Liver (tissue), 10 donors: ENCODE measurements at places on chromosomes 11 and 22. TPM values are rescaled to one million over a fixed set of nuclear protein-coding genes. Genes with fewer than 3 reads are reported as not detected.

GRCh38 chr11:68841718-68842426 lies at the start of gene CPT1A:
Gene CPT1A, minus strand, starts transcription at chr11:68841916. Its CDS starts 26,442 bp downstream, at chr11:68815474.
- peak within 1 kb of the TSS; percentile 98 for H3K27ac ChIP-seq
- H3K36me3 ChIP-seq = peaks cover 4% of the 10 kb centered on the region
- peak within 1 kb of the TSS; percentile 87 for H3K4me3 ChIP-seq
- peaks cover 54% of the 10 kb centered on the region for H3K4me1 ChIP-seq
- peak; percentile 80 for DNase-seq

DNA sequence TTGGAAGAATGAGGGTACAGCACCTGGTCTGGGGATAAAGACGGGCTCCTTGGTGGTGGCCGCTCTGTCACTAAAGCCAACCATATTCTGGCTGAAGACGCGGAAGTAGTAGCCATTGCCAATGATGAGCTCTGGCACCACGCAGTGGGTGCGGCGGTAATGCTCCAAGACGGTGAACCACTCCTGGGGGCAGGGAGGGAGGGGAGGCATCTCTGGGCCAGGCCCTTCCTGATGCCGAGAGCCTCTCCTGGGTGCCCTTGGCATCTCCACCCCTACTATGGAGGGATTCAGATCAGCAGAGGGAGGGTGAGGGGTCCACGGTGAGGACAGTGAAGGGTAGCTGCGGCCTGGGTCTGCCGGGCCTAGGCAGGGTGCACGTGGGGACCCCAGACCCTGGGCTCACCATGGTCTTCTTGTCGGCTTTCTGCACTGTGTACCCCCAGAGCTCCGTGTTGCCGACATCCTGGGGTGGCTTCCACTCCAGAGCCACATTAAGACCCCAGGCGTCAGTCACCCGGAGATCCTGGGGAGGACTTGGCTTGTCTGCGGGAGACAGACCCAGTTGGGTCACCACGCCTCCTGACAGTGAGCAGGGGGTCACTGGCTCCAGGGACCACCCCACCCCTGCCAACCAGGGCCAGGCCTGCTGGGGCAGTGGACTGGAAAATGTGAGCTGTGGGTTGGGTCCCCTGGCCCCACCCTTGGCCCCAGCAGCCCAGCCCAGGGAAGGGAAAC lies 19.5 kb downstream of the MYBPC3 start:
- no peak overlapping the region for H3K4me3 ChIP-seq
- H3K27ac ChIP-seq = no peak overlapping the region
- no peak for DNase-seq

DNA sequence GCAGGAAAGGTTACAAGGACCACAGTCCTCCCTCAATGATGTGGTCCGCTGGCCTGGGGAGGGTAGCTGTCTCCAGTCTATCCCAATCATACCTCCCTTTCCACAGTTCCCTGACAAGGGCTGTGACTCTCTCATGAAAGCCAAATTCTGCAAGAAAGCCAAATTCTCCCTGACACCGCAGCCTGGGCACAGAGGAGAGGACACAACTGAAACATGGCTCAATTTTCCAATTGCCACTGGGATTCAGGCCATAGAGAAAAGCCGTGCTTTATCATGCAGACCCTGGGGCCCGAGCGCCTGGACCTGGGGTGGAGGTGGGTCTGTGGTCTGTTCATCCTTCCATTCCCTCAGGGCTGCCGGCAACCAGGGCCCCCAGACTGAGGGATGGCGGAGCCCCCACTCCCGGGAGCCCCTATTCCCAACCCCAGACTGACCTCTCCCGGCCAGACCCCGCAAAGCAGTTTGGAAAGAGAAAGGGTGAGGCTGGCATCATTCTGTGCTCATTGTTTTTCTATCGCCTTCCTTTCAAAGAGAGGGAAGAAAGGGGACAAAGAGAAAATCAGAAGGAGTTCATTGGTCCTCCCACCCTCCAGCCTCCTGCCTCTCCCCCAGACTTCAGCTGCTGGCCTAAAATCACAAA lies 239.5 kb downstream of the BUD13 start:
- no peak overlapping the region for H3K4me3 ChIP-seq
- DNase-seq = no peak
- no peaks in the 10 kb centered on the region for H3K36me3 ChIP-seq
- no peaks in the 10 kb centered on the region for H3K27me3 ChIP-seq
- H3K27ac ChIP-seq = no peak overlapping the region

DNA sequence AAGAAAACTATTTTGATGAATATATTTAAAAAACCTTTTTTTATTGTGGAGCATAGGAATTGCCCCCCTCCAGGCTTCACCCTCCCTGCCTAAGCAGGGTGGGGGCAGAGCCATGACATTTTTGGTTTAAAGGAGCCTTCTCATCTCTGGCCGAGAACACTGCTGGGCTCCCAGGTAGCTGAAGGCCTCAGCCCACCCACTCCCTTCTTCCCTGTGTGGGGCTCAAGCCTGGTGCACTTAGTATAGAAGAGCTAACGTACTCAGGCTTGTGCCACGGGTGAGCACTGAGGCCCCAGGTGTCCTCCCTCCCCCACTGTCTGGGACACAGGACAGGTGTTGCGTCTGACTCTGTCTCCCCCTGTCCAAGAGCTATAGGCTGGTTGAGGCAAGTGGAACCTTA lies 2.2 kb upstream of the IL18BP start:
- H3K36me3 ChIP-seq = no peaks in the 10 kb centered on the region
- no peak overlapping the region for H3K27ac ChIP-seq
- peaks cover 17% of the 10 kb centered on the region for H3K4me1 ChIP-seq

GRCh38 chr11:1618231-1618630 lies 3.7 kb downstream of the KRTAP5-4 start:
- H3K27ac ChIP-seq = no peak overlapping the region
- peaks cover 8% of the 10 kb centered on the region for H3K27me3 ChIP-seq
- H3K4me1 ChIP-seq = no peaks in the 10 kb centered on the region

DNA sequence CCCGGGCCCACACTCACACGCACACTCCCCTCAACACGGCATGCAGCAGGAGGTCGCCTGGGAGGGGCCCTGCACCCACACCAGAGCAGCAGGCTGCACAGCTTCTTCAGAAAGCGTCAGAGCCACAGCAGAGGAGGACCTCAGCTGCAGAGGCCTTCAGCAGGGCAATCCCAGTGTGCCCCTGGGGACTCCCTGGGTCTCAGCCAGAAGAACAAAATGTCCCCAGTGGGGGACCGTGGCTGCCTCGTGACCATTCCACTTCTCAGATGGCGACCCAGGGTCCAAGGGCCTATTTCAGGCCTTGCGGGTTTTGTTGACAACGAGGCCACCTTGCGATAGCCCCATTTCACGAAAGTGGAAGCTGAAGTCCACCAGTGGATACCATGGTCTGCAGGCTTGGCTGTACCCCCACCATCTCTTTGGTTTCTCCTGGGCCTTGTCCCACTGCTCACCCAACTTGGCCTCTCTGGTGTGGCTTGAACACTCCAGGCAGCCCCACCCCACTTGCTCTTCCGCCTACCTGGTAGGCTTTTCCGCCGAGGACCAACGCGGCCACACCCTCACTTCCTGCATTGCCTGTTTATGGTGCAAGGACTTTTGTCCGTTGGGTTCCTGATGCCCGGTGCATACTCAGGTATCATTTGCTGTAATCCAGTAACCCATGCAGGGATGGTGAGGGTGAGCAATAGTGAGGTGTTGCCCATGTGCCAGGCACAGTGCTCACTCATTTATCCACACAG lies 38.1 kb downstream of the MB start:
- H3K4me1 ChIP-seq = no peaks in the 10 kb centered on the region
- no peak overlapping the region for H3K27ac ChIP-seq
- H3K27me3 ChIP-seq = no peaks in the 10 kb centered on the region
- no peaks in the 10 kb centered on the region for H3K36me3 ChIP-seq

GRCh38 chr22:36753916-36754315 lies 22.0 kb downstream of the IFT27 start:
- no peaks in the 10 kb centered on the region for H3K4me1 ChIP-seq
- no peak overlapping the region for H3K4me3 ChIP-seq
- no peaks in the 10 kb centered on the region for H3K36me3 ChIP-seq
- no peak for DNase-seq
- H3K27me3 ChIP-seq = no peaks in the 10 kb centered on the region

GRCh38 chr22:22825213-22825593 lies 62.4 kb upstream of the IGLL5 start:
- no peaks in the 10 kb centered on the region for H3K36me3 ChIP-seq
- DNase-seq = no peak
- no peaks in the 10 kb centered on the region for H3K4me1 ChIP-seq
- no peak overlapping the region for H3K4me3 ChIP-seq

DNA sequence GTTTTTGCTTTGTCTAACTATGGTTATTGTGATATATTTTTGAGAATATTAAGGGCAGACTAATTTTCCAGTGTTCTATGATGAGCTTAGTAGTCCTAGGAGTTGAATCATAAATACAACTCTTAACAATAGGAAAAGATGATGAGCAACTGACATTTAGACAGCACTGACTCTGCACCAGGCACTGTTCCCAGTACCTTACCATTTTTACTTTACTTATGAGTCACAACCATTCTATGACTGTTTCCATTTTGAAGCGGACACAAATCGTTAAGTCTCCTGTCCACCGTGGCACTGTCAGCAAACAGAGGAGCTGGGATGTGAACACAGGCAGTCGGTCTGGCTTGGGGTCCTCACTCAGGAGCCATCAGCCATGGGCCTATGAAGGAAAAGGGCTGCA lies 3.4 kb upstream of the SCGB2A2 start:
- H3K27ac ChIP-seq = no peak overlapping the region
- no peaks in the 10 kb centered on the region for H3K4me1 ChIP-seq
- no peak overlapping the region for H3K4me3 ChIP-seq
- DNase-seq = no peak
- H3K27me3 ChIP-seq = no peaks in the 10 kb centered on the region

GRCh38 chr11:35146074-35146521 lies 7.1 kb downstream of the CD44 start:
- no peaks in the 10 kb centered on the region for H3K36me3 ChIP-seq
- H3K4me1 ChIP-seq = no peaks in the 10 kb centered on the region
- H3K27me3 ChIP-seq = no peaks in the 10 kb centered on the region

DNA sequence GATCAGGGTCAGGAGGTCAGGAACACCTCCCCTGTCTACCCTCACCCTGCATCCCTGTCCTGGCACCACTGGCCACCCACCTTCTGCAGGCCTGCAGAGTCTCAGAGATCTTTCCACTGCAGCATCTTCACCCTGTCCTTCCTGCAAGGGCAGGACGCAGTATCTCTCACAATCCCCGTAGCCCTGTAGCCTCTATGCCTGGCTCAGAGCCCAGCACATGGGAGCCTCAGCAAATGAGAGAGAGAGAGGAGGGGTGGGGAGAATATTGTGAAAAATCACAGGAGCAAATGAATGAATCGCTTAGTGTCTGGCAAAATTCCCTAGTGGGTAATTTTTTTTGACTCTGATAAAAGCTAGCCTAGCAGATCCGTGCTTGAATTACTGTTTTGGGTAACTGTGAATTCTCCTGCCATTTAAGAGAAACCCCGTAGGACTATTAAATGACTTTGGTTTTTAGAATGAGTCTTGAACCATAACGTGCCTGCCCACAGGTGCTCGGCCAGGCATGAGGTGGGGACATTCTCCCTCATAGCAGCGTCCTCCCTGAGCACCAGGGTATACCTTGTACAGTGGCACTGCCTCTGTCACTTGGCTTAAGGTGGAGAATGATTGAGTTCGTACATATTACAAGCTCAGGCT lies 91.5 kb downstream of the MORC2 start:
- DNase-seq = peak; percentile 49
- no peak overlapping the region for H3K27ac ChIP-seq
- no peaks in the 10 kb centered on the region for H3K27me3 ChIP-seq
- H3K4me3 ChIP-seq = no peak overlapping the region
- peaks cover 8% of the 10 kb centered on the region for H3K4me1 ChIP-seq

DNA sequence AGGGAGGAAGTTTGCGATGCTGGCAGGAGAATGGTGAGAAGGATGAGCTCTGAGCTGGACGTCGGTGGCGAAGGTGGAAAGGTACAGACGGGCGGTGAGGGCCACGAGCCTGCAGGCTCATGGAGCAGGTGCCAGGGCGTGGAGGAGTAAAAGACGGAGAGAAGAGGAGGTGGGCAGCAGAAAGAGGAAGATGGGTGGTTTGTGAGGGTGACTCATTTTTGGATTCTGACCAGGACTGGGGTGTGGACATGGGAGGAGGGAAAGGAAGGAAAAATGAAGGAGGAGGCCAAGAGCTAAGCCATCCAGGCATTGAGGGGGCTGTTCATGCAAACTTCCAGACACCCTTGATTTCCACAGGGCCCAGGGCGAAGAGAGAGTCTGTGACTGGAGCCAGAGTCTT lies 3.5 kb downstream of the ZDHHC24 start:
- no peak for DNase-seq
- no peaks in the 10 kb centered on the region for H3K27me3 ChIP-seq
- H3K27ac ChIP-seq = no peak overlapping the region
- H3K36me3 ChIP-seq = peaks cover 4% of the 10 kb centered on the region

DNA sequence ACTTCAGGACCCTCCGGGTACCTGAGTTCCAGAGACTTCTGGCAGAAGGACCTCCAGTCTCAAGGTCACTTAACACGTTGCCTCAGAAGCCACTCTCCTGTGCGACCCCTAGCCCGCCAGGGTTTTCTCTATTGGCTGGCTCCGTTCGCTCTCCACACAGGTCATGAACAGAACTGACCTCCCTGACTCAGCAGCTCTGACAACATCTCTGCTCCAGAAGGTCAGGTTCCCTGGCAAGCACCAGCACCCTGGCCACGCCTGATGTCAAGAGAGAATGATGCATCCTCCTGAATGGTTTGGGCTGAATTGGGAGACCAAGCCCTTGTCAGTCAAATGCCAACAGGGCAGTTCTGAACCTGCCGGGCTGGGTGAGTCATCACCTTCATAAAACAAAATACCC lies 84.3 kb upstream of the TMEM45B start:
- no peak for DNase-seq
- peaks cover 12% of the 10 kb centered on the region for H3K4me1 ChIP-seq
- no peaks in the 10 kb centered on the region for H3K36me3 ChIP-seq
- H3K27me3 ChIP-seq = no peaks in the 10 kb centered on the region

GRCh38 chr11:16981651-16982194 lies 32.5 kb downstream of the PLEKHA7 start:
- H3K4me3 ChIP-seq = no peak overlapping the region
- no peaks in the 10 kb centered on the region for H3K36me3 ChIP-seq
- no peaks in the 10 kb centered on the region for H3K27me3 ChIP-seq
- H3K27ac ChIP-seq = no peak overlapping the region

DNA sequence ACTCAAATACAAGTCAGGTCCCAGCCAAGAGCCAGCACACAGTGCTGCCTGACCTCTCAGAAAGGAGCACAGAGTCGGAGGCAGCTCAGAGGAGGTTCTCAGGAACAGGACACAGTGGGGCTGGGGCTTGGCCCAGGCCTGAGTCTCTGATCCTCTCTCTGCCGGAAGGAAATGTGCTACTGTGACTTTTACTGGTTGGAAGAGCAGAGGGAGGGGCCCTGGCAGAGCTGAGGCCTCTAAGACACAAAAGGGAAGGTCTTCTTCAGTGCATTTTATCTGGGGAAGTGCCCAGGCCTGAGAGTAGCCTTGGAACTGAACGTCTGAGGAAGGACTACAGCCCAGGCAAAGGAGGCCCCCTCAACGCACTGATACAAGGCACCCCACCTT lies 16.2 kb upstream of the CASTOR1 start:
- no peak overlapping the region for H3K4me3 ChIP-seq
- peaks cover 9% of the 10 kb centered on the region for H3K4me1 ChIP-seq
- peaks cover 9% of the 10 kb centered on the region for H3K36me3 ChIP-seq
- no peaks in the 10 kb centered on the region for H3K27me3 ChIP-seq

GRCh38 chr11:18804199-18804999 lies 12.8 kb upstream of the PTPN5 start:
- no peak for DNase-seq
- H3K36me3 ChIP-seq = no peaks in the 10 kb centered on the region
- no peaks in the 10 kb centered on the region for H3K27me3 ChIP-seq
- no peaks in the 10 kb centered on the region for H3K4me1 ChIP-seq

The HOATZ gene
- total RNA-seq = not detected

The ANKK1 gene
- 0.08 TPM for total RNA-seq

The VSTM5 gene
- total RNA-seq = not detected

The SCGB1C1 gene
- not detected for total RNA-seq

The CNTF gene
- total RNA-seq = 1.1 TPM

The ARHGAP20 gene
- total RNA-seq = 0.79 TPM

The NXPE4 gene
- total RNA-seq = not detected
